ENCODE measurements at places on chromosomes 3 and 15.

GRCh38 chr3:98644168-98644567, 50.8 kb upstream of the CPOX start:
- no peaks in the 10 kb centered on the region for H3K36me3 ChIP-seq
- no peak overlapping the region for H3K27ac ChIP-seq

DNA sequence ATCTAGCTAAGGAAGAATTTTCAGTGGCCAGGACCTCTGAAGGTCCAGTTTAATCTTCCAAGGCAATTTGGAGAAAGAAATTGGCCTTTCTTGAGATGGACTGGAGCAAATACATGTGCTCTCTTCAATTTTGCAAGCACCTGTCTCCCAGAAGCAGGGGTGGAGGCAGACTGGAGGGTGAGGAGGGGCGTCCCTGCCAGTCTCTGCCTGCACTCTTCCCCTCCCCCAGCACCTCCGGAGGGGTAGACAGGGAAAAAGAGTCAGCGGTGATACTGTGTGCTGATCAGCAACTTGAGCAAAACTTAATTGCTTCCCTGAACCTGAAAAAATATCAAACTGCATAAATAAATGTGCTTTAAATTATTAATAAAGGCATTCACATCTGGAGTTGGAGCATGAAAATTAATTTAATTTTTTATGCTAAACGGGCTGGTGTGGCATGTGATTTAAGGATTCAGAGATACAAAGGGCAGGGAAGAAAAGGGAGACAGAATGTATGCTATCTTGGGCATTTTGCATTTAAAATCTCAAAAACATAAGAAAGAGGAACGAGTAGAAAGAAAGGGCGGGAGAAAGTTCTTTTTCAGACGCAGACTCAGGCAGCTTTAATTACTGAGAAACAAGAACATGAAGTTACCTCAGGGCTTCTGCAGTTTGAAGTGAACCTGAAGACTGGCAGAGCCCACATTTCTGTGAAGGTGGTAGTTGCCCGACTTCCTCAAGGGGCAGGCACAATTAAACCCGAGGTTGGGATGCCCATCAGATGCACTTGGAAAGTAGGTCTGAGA, 319.7 kb downstream of the UACA start:
- H3K36me3 ChIP-seq = no peaks in the 10 kb centered on the region
- H3K4me1 ChIP-seq = no peaks in the 10 kb centered on the region
- no peak overlapping the region for H3K27ac ChIP-seq
- no peak for DNase-seq

DNA sequence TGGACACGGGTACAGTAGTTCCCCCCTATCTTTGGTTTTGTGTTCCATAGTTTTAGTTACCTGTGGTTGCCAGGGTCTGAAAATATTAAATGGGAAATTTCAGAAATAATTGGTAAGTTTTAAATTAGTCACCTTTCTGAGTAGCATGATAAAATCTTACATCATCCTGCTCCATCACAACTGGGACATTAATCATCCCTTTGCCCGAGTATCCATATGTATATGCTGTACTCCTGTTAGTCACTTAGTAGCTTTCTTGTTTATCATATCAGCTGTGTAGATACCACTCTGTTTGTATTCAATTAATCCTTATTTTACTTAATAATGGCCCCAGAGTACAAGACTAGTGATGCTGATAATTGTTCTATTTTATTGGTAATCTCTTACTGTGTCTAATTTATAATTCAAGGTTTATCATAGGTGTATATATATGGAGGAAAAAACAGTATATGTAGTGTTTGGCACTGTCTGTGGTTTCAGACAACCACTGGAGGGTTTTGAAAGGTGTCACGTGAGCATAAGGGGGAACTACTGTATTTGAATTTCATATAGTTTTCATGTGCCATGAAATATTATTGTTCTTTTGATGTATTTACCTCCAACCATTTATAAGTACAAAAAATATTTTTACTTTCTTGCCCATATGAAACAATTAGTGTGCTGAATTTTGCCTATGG, 41.4 kb downstream of the CTDSPL2 start:
- H3K27ac ChIP-seq = no peak overlapping the region
- H3K4me1 ChIP-seq = no peaks in the 10 kb centered on the region
- no peak overlapping the region for H3K4me3 ChIP-seq
- no peaks in the 10 kb centered on the region for H3K36me3 ChIP-seq
- H3K27me3 ChIP-seq = no peaks in the 10 kb centered on the region

GRCh38 chr15:44633603-44634002, 29.9 kb downstream of the SPG11 start:
- H3K27ac ChIP-seq = peak overlapping the region; percentile 71
- peaks cover 48% of the 10 kb centered on the region for H3K36me3 ChIP-seq
- H3K4me1 ChIP-seq = peaks cover 12% of the 10 kb centered on the region
- DNase-seq = peak; percentile 40
- no peak overlapping the region for H3K4me3 ChIP-seq

DNA sequence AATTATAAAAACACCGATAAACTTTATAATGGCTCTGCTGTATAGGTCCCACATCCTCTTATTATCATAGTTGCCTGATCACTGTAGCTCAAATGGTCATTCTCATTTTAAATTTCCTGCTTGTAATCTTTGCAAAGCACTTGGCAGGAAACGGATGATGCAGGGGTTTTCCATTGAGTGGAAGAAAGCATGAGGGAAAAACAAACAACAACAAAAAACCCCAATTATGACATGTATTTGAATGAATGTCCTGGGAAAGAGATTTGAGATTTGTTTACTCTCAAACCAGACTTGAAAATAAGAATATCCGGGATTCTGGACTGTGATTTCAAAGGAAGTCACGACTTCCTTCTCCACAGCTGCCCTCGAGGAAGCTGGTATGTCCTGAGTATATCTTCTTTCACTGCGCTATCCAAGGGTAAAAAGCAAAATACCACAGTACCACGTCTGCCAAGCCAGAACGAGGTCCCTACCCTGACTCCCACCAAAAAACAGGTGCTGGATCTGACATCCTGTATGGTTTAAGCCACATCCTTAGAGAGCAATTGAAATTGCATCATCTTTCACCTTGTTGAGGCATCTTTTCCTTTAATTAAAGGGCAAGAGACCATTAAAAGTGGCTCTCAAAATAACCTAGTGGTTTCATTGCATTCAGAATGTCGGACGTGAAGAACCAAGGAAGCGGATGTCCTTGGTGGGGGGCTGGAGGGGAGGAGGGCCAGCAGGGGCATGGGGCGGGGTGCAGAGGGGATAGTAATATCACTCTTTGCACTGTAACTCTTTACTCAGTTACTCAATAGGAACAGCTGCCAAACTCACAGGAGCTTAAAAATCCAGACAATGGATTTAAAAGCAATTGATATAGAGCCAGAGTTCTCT, 13.5 kb upstream of the TIPIN start:
- H3K27me3 ChIP-seq = no peaks in the 10 kb centered on the region
- peak overlapping the region; percentile 29 for H3K27ac ChIP-seq
- no peak overlapping the region for H3K4me3 ChIP-seq
- no peaks in the 10 kb centered on the region for H3K36me3 ChIP-seq
- H3K4me1 ChIP-seq = peaks cover 3% of the 10 kb centered on the region

GRCh38 chr3:126358816-126359181, 1.6 kb upstream of the KLF15 start:
- H3K27me3 ChIP-seq = no peaks in the 10 kb centered on the region
- no peaks in the 10 kb centered on the region for H3K36me3 ChIP-seq
- no peak overlapping the region for H3K4me3 ChIP-seq
- no peak for DNase-seq
- H3K27ac ChIP-seq = no peak overlapping the region
- peaks cover 5% of the 10 kb centered on the region for H3K4me1 ChIP-seq

GRCh38 chr3:64667138-64667537, 20.7 kb downstream of the ADAMTS9 start:
- no peaks in the 10 kb centered on the region for H3K36me3 ChIP-seq
- H3K4me1 ChIP-seq = no peaks in the 10 kb centered on the region
- DNase-seq = no peak

DNA sequence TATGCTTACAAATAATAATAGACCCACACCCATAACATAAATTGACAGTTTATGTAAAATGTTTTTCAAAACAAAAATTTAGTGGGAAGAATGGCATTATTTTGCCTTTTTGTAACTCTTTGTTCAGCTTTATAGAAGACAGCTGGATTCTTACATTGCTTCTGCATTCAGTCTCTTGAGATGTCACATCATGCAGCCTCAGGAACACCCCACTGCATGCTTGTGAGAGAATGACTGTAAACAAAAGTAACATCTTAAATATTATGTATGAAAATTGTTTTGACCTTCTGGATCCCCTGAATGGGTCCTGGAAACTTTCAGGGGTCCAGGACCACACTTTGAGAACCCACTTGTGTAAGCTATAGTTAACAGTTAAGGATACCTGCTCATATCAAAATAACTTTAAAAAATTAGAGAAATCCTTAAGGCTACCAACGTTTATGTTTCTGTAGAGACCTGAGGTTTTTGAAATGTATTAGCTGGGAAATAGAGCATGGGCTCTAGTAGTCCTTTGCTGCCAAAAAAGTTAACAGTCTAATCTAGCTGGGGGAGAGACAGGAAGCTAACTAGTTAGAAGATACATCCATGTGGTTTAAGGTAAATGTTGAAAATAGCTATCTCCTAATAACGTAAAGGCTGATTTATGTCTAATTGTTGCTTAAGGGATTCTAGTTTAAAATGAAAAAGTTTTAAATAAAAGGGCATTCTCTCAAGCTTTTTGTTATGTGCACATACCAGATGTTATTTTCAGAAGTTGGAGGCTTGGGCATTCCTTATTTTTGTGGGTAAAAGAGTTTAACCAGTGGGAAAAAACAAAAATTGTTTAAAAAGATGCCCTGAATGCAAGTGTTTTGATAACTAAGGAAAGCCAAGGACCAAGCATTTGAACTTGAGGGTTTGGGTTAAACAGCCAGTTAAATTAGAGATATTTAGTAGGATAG, 3.8 kb downstream of the USP3 start:
- DNase-seq = no peak
- H3K4me3 ChIP-seq = no peak overlapping the region
- H3K36me3 ChIP-seq = no peaks in the 10 kb centered on the region
- H3K4me1 ChIP-seq = peaks cover 54% of the 10 kb centered on the region
- no peak overlapping the region for H3K27ac ChIP-seq

DNA sequence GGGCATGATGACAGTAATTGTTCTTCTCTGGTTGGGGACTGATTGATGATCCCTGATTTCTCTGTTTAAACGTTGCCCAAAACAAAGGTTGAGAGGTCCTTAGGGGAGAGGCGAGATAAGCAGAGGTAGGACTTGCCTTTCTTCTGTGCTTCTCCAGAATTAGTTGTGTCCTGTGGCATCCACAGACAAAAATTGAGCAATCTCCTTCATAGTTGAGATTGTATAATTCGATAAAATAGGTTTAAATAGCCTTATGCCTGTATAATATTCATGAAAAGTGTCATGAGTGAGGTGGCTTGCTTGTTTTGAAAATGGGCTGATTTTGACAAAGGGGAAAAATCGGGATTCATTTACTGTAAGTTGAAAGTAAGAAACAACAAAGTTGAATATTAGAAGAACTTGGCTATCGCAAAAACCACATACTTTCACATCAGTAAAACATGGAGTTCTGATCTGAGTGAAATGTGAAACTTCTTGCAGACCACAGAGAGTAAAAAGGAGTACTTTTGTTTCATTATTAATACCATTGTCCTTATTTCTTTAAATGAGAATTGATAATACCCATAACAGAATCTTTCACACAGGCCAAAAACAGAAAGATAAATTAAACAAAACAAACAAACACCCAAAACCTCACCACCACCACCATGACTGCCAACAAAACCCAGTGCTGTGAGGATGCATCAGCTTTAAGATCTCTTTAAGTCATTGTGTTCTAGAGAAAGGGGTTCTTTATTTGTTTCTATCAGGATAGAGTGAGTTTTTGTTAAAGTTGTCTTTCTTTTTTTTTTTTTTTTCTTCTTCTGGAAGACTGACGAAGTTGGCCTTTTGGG, 155.7 kb downstream of the LPP start:
- H3K36me3 ChIP-seq = no peaks in the 10 kb centered on the region
- no peak for DNase-seq
- no peak overlapping the region for H3K27ac ChIP-seq
- H3K27me3 ChIP-seq = no peaks in the 10 kb centered on the region
- no peak overlapping the region for H3K4me3 ChIP-seq

DNA sequence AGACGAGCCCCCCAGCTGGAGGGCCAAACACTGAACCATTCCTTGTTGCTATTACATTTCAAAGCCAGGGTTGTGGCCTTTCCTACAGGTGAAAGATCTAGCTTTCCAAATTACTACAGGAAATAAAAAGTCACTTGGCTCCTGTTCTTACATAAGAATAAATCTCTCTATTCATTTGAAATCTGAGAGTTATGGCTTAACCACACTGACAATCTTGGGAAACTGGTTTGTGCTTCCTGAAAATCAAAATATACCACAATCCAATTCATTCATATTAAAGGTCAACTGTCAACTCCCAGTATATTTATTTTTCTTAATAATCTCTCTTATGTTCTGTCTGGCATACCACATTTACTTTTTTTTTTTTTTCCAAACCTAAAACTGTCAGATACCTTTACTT, 103.7 kb upstream of the LMOD3 start:
- no peaks in the 10 kb centered on the region for H3K27me3 ChIP-seq
- no peak for DNase-seq
- H3K4me1 ChIP-seq = no peaks in the 10 kb centered on the region
- no peak overlapping the region for H3K27ac ChIP-seq

DNA sequence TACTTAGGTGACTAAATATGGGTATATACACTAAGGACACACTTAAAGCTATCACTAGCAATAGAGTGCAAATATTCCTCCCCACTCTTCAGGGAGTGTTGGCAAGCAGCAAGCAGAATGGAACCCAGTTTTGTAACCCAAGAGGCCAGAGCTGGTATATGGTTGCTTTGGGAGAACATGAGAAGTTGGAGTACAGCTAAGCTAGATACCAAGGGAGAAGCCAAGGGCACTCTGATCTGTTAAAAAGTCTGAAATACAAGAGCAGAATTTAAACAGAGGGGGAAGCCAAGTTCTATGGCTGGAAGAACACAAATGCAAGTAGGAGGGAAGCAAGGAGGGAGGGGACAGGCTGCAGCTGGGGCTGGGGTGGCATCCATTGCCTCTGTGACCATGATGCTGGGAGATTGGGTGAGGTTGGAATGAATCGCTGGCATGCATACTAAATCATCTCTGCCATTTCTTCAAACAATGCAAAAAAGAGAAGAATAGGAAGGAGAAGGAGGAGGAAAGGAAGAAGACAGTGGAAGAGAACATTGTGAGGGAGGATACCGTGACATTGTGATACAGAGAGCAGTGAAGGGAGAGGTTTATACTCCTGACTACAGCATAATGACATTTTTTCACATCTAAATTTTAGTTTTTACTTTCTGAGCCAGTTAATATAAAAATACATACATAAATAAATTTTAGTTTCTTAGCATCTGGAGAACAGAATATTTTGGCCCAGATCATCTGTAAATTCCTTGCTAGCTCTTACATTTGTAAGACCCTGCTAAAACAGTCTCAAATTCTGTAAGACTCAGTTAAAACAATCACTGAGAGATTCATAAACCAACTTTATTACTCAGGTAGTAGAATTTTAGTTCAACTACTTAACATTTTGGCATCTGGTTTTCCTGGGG, 9.0 kb upstream of the ANXA2 start:
- H3K36me3 ChIP-seq = no peaks in the 10 kb centered on the region
- H3K27ac ChIP-seq = no peak overlapping the region
- no peaks in the 10 kb centered on the region for H3K27me3 ChIP-seq
- peaks cover 19% of the 10 kb centered on the region for H3K4me1 ChIP-seq
- no peak for DNase-seq
- no peak overlapping the region for H3K4me3 ChIP-seq

GRCh38 chr3:153513236-153513635, 351.2 kb downstream of the RAP2B start:
- no peaks in the 10 kb centered on the region for H3K36me3 ChIP-seq
- no peak overlapping the region for H3K27ac ChIP-seq
- no peak for DNase-seq
- H3K4me1 ChIP-seq = no peaks in the 10 kb centered on the region
- no peaks in the 10 kb centered on the region for H3K27me3 ChIP-seq

All from adrenal gland (tissue), 19 donors.